ENCODE measurements at places on chromosomes 7 and 10.

GRCh38 chr10:42477170-42477569, 161.2 kb downstream of the ZNF33B start:
- no peak for DNase-seq

DNA sequence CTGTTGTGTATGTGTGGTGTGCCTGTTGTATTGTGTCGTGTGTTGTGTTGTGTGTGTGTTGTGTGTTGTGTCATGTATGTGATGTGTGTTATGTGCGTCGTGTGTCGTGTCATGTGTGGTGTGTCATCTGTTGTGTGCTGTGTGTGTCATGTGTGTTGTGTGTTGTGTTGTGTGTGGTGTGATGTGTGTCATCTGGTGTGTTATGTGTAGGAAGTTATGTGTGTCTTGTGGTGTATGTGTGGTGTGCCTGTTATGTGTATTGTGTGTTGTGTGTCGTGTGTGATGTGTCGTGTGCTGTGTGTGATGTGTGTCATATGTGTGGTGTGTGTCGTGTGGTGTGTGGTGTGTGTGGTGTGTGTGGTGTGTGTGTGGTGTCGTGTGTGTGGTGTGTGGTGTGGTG, 145.2 kb downstream of the DNAJB6 start:
- DNase-seq: no peak

DNA sequence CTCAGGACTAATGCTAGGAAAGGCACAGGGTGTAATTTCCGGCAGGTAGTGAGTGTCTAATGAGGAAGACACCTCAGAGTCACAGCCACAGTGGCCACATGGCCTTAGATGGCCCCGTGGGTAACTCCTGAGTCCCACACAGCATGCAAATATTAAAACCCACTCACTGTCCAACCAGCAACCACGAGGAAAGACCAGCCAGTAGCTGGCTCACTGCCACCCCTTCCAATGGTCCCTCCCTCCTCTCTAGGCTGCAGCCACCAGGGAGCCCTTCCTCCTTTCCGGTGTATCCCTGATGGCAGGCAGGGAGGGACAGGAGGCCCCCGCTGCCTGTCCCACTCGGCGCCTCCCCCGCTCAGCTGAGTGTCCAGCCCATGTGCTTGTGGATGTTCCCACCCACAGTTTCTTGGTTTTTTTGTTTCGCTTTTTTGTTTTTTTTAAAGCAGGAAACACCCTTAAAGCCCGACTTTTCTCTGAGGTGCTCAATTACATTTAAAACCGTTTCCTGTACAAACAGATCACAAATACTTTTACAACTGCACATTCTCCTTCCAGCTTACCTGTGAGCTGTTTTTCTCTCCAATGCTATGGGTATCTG, 9.2 kb downstream of the BNIP3 start:
- no peak for DNase-seq

GRCh38 chr10:30792025-30792424, 162.5 kb upstream of the LYZL2 start:
- DNase-seq: no peak

- peak; percentile 10 for DNase-seq
Observed at GRCh38 chr7:118148930-118149329, 35.0 kb upstream of the LSM8 start.
